Fibroblast of skin of back (primary cell): ENCODE measurements at places on chromosomes 5 and 9.

DNA sequence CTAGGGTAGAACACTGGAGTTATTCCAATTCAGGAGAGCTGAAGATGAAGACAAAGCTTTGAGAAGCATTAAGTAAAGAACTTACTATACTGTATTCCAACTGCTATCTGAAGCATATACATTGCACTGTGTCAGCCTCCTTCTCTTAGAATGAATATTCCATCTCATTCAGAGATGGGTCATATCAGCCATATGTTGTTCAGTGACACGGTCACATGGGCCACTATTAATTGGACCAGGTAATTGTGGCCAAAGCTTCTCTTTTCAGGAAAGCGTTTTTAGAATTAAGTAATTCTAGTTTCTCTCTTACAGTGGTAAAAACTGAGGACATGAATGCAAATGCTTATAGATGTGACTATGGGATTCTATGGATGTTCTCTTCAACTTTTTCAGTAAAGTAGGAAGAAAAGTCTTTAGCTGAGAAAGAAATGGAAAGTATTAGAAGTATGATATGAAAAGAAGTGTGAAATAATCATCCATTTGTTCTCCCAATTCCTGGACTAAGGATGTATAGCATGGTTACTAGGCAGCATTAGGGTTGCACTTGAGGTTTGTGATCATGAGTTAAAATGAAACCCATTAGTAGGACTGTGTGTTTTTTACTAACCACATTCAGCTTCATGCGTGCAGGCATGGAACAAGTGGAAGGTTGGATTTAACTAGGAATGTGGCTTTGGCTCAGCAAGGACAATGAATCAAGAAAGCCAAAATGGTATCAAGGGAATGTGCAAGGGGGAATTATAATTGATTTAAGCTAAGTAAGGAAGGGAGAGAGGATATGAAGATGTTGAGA is 40.9 kb downstream of the CETN3 start:
- DNase-seq = no peak

DNA sequence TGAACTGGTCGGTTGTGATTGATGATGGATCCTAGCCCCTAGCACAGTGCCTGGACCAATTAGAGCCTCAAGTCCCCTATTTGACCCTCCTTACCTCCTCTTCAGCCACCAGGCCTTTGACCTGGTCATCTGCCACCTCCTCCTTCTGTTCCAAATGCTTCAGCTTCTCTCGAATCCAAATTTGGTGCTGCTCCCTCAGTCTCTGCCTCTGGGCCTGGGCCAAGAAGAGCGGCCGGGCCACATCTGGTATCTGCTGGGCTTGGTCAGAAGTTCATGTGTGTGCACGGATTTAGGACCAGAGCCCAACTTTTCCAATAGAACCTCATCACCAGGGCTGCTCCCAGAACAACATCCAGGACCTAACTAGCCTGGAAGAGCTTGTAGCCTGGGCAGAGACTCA is 6.5 kb downstream of the SLC35A4 start:
- no peak for DNase-seq

- DNase-seq = no peak
These were observed 20.5 kb upstream of the FER start for GRCh38 chr5:108727236-108727650.

- no peak for DNase-seq
These were observed 25.1 kb downstream of the QRFP start for GRCh38 chr9:130871395-130872062.

GRCh38 chr9:95284162-95285080 is 33.1 kb downstream of the FANCC start:
- no peak for DNase-seq
